ENCODE measurements at places on chromosomes 5 and 9.

DNA sequence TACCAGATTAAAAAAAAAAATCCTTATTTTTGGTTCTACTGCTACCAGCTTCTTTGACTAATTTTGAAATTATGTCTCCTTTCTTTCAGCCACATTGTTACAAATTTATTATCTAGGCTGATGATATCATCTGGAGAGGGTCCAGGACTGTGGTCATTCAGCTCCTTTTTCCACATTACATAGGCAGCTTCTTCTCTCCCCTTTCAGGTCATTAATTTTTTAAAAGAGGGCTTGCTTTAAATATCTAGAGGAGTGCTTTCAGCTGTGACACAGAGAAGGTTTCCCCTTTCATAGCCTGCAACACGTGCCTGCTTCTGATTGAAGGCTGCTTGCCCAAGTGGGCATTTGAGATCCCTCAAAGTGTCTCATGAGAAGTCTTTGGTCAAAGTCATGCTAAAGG lies 155.7 kb upstream of the PAPPA start:
- no peak for DNase-seq

GRCh38 chr5:89712134-89712700 lies 697.3 kb downstream of the CETN3 start:
- no peak for DNase-seq

GRCh38 chr9:137032858-137033257 lies 970 bp upstream of the FUT7 start:
- DNase-seq = no peak

DNA sequence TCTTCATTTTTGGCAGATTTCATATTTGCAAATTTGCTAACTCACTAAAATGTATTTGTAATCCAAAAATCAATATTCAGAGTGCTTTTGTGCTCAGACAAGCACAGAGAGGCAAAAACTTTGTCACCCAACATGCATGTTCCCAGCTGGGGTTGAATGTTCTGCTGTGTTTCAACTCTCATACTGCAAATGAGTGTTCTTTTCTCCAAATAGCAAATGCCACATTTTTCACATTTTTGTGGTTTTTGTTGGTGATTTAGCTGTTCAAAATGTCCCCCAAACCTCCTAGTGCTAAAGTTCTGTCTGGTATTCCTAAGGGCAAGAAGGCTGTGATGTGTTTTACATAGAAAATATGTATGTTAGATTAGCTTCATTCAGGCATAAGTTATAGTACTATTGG lies 87.3 kb upstream of the PCSK5 start:
- DNase-seq = no peak

DNA sequence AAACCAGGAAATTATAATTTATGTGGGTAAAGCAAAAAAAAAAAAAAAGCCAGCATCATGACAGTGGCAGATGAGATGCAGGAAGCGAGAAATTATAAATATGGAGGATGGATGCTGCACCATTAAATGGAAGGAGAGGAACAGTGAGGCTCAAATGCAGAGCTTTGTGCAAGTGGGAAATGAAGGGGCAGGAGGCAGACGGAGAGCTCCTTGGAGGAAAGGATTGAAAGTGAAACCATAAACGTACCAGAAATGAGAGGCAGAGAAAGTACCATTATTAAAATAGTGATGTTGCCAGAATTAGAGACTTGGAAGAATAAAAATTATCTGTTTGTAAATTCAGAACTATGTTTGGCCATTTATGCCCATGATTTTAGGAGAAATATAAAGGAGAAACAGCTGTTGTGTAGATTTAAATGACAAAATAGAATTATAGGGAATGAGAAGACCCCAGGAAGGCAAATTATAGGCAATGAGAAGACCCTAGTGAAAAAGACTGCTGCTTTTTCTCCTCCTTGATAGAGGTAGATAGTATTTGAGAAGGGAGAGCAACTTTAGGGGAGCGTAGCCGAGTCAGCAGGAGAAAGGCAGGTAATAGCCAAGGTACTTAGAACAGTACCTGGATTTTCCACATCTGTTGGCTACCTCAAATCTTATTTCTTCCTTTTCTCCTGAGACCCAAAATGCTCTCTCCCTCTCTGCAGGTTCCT lies 341.0 kb upstream of the CD180 start:
- no peak for DNase-seq

- no peak for DNase-seq
Measured at GRCh38 chr5:17219006-17219422, 1.6 kb downstream of the BASP1 start.

DNA sequence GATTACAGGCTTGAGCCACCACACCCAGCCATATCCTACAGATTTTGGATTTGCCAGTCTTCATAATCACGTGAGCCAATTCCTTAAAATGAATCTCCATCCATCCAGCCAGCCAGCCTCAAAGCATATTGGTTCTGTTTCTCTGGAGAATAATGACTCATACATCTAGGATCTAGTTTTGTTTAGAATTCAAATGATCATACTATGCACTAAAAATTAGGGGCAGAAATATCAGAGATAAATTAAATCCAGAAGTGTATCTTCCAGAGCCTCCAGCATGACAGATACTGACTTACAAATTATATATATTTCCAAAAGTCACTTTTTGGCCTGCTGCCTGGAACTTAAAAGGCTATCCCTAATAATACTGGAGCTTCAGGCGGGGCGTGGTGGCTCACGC lies 119.1 kb upstream of the NR5A1 start:
- no peak for DNase-seq

DNA sequence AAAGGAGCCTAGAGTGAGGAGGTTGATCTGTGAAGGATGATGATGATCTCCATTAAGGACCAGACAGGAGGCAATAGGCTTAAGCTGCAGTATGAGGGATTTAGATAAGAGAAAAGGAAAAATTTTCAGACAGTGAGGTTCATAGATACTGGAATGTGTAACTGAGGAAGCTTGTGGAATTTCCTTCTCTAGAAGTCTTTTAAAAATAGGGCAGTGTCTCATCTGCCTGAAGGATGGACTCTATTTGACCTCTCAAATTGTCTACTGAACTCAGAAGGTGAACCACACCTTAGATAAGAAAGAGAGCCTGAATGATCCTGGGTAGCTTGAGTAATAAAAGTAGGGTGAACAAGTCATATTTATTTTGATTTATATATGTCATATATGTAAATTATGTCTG lies 148.2 kb upstream of the CDKN2B start:
- DNase-seq = no peak

DNA sequence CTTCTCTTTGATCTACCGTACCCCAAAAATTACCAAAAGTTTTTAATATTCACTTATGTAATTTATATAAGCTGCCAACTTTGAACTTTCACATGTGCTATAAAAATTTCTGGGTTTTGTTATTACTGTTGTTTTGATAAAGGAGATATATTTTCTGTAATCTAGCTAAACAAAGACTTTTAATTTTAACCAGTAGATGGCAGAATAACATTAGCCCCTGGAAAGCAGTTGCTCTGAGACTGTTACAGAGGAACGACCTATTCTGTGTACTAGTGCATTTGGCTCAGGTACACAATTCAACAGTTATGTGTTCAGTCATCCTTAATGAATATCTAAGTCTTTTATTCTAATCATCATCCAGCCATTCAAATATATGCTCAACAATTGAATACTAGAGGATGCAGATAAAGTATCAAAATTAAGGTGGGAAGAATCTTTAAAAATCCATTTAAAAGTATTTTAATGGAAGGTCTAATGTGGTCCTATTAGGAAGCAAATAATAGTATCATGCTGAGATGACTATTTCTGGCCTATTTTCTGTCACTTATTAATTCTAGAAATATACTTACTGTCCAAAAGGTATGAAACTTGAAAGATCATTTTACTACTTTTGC lies 8.6 kb downstream of the KLHL9 start:
- DNase-seq = no peak

DNA sequence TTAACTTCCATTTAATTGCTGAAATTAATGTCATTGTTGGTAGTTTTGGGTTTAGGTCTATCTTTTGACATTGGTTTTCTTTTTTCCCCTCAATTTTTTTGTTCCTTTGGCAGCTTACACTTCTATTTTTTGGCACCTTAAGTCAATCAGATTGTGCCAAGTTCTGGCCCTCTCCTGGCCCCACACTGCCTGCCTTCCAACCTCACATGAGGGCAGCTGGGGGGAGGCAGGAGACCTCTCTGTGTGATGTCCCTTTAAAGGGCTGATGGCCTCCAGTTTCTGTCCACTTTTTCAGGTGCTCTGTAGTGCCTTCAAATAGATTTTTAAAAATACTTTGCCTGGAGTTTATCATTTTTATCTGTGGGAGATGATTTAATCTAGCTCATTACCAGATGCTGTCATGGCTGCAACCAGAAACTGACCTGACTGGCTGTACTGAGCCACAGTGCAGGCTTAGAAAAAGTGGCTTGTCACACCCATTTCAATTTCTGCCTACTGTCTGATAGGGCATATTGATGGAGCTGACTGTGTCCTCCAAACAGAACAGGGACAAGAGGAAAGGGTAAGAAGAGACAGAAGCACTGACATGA lies 196.6 kb downstream of the FANCC start:
- no peak for DNase-seq

- no peak for DNase-seq
Measured at GRCh38 chr5:110477911-110478310, 248.6 kb downstream of the TMEM232 start.

- DNase-seq = no peak
Measured at GRCh38 chr9:133956520-133957076, 35.5 kb downstream of the VAV2 start.

GRCh38 chr5:91794856-91795548 lies 411.9 kb upstream of the ARRDC3 start:
- DNase-seq = no peak

- DNase-seq = no peak
Measured at GRCh38 chr5:34676416-34676815, 20.3 kb downstream of the RAI14 start.

DNA sequence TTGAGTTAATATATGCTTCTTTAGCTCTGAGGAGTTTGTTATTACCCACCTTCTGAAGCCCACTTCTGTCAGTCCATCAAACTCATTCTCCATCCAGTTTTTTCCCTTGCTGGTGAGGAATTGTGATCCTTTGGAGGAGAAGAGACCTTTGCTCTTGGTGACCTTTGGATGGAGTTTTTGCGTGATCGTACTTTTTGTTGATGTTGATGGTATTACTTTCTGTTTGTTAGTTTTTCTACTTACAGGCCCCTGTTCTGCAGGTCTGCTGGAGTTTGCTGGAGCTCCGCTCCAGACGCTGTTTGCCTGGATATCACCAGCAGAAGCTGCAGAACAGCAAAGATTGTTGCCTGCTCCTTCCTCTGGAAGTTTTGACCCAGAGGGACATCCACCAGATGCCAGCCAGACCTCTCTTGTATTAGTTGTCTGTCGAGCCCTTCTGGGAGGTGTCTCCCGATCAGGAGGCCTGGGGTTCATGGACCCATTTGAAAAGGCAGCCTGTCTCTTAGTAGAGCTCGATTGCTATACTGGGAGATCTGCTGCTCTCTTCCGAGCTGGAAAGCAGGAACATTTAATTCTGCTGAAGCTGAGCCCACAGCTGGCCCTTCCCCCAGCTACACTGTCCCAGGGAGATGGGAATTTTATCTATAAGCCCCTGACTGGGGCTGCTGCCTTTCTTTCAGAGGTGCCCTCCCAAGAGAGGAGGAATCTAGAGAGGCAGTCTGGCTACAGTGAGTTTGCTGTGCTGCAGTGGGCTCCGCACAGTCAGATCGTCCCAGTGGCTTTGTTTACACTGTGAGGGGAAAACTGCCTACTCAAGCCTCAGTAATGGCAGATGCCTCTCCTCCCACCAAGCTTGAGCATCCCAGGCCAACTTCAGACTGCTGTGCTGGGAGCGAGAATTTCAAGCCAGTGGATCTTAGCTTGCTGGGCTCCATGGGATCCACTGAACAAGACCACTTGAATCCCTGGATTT lies 445.5 kb downstream of the MAN2A1 start:
- DNase-seq = no peak

DNA sequence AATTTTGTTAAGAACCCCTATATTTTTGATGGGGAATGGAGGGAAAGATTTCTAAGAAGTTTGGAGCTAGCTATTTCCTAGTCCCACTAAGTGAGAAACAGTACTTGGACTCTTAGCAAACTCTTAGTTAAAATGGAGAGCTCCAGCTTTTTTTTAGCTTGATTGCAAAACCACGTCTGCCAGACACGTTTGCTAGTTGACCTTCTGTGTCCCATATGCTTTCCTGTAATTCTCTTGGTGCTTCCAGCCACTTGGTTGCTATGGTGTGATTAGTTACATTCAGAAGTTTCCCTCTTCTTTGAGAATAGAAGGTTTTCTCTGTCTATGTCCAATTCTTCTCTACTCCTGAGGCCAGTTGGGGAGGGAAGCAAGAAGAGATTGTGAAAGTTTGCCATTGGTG lies 417.0 kb upstream of the TLE4 start:
- no peak for DNase-seq

DNA sequence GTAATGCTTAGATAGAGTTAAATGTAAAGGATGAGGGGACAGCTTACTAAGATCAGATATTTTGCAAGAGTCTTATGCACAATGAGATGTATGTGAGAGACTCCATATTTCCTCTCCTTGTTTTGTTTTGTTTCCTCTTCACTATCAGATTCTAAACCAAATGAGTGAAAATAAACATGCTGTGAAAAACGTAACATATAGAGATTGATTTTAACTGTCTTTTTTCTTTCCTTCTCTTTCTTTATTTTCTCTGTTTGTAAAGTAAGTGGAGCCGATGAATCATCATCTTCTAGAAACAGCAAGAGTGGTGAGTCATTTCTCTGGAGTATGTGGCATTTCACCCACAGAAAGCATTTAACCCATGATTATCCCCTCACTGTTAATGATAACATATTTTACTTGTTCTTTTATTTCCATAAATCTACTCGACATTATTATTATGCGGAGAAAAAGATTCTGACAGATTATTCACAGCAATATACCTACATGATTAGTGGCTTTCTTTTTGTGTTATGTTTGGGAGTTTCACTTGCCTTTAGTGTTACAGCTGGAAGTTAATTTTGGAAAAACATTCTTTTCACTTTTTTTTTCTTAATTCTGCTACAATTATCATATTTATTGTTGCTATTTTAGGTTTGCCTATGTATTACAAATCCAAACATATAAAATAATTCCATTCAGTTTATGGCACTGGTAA lies 2.1 kb upstream of the ANXA1 start:
- no peak for DNase-seq

DNA sequence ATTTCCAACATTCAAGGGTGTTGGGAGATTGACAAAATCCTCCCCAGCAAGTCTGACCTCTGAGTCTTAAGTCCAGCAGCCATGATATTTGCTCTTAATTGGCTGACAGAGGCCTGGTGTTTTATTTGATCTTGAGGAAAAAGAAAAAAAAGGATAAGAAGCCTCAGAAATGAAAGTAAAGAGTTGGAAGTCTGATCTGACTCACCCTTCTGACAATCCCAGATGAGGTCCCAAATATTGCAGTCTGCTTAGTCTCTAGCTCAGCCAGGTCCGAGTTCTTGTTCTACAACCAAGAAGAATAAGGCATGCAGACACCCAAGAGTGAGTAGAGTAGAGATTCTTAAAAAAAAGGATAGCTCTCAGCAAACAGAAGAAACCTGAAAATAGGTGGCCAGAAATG lies 632.5 kb upstream of the ST8SIA4 start:
- DNase-seq = no peak

GRCh38 chr5:78829811-78830527 lies 155.1 kb downstream of the ARSB start:
- DNase-seq = no peak

GRCh38 chr5:77272206-77272605 lies 61.7 kb downstream of the PDE8B start:
- no peak for DNase-seq
